ENCODE measurements at places on chromosomes 2 and 18.

- H3K4me3 ChIP-seq: no peak overlapping the region
- no peaks in the 10 kb centered on the region for H3K27me3 ChIP-seq
- H3K27ac ChIP-seq: no peak overlapping the region
- peaks cover 4% of the 10 kb centered on the region for H3K4me1 ChIP-seq
- no peaks in the 10 kb centered on the region for H3K36me3 ChIP-seq
Measured at GRCh38 chr2:102033031-102033749, 41.4 kb downstream of the IL1R2 start.

DNA sequence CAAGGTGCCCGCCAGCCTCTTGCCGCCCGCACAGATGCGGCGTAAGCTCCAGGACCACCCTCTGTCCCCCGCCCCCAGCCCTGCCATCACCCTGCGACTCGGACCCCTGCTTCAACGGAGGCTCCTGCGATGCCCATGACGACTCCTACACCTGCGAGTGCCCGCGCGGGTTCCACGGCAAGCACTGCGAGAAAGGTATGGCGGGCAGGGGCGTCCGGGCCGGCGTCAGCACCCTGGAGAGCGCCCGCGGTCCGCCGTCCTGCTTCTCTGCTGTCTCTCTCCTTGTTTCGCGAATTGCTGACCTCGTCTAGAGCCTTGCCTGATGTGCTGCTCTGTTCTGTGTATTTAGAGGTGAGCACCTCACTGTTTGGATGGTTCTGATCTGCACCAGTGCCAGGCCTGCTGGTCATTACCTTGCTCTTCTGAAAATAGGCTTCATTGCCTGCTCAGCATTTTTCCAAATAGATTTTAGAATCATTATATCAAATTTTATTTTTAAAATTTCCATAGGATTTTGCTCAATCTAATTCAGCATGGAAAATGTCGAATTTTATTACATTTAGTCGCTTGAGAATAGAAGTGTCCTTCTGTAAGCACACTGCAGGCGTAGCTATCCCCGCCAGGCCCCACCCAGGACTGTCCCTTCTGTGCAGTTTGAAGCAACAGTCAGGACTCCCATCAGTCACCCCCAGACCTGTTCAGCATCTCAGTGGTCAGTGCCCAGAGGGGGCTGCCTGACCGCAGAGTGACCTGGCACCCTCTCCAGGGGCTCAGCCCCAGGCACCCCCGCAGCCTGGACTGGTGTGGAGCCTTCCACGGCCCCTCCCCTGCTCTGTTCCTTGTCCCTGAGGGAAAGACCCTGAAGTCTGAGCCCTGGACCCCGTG lies 51.6 kb downstream of the SNED1 start:
- H3K27me3 ChIP-seq: no peaks in the 10 kb centered on the region
- no peak overlapping the region for H3K27ac ChIP-seq
- H3K4me1 ChIP-seq: no peaks in the 10 kb centered on the region

- no peaks in the 10 kb centered on the region for H3K36me3 ChIP-seq
- no peak overlapping the region for H3K4me3 ChIP-seq
- DNase-seq: no peak
- H3K27ac ChIP-seq: no peak overlapping the region
- H3K27me3 ChIP-seq: no peaks in the 10 kb centered on the region
Measured at GRCh38 chr2:143575340-143575739, 446.1 kb downstream of the ARHGAP15 start.

- H3K27ac ChIP-seq: no peak overlapping the region
- no peaks in the 10 kb centered on the region for H3K4me1 ChIP-seq
- H3K4me3 ChIP-seq: no peak overlapping the region
- H3K36me3 ChIP-seq: no peaks in the 10 kb centered on the region
Measured at GRCh38 chr18:44128365-44128764, 552.3 kb upstream of the SETBP1 start.

DNA sequence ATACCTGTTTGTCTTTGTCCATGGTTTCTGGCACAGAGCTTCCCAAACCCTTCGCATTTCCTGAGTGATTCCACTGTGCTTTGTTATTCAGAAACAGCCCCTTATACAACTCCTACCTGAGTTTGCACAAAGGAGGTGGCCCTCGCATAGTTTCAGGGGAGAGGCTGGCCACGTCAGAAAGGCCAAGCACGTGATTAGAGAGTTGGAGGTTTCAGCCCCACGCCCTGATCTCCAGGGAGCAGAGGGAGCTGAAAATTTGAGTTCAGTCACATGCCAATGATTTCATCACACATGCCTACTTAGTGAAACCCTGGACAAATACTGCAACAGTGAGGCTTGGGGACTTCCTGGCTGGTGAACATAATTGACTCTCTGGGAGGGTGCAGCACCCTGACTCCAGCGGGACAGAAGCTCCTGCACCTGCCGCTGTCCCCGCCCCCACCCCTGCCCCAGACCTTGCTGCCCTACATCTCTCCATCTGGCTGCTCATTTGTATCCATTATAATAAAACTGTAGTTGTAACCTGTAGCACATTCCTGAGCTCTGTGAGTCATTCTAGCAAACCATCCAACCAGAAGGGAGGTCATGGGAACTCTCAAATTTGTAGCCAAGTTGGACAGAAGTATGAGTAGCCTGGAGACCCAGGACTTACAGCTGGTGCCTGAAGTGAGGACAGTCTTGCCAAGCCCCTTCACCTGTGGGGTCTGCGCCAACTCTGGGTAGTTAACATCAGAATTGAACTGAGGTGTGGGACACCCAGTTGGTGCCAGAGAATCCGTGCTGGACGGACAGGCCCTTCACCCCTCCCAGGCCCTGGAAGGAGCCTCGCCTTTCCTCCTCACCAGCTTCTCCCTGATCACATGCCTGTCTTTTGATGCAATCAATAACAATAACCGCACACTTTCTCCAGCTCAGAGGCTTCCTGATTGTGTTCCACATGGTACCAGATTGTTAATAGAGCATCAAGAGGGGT lies 224.3 kb downstream of the ANAPC1 start:
- no peak for DNase-seq
- no peaks in the 10 kb centered on the region for H3K27me3 ChIP-seq
- H3K36me3 ChIP-seq: no peaks in the 10 kb centered on the region
- no peaks in the 10 kb centered on the region for H3K4me1 ChIP-seq
- no peak overlapping the region for H3K27ac ChIP-seq

DNA sequence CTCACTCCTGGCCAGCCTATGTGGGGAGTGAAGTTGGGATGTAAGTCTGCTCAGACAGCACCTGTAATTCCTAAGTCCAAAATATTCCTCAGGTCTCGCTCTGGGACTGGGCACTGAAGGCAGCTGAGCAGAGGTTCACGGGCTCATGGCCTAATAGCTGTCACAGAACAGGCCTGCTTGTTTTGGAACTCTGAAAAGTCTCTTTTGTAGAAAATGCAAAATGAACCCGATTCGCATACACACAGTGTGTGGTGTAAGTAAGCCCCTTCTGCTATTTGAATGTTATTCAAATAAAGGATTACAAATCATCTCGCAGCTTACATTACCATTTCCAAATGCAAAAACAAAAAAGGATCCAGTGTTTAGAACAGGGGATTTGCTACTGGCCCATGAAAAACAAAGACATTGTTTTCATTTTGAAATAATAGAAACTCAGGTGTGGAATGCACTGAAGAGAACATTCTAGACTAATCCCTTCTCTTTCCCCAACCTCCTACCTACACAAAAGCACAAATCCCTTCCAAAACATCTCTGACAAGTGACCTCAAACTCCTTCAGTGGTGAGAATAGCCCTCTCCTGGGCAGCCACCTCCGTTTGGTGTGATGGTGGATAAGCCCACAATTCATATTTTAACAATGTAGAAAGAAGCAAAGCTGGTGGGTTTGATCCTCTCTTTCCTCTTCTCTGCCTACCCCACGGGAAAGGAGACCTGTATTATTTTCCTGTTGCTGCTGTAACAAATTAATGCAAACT lies 118.3 kb upstream of the NCK2 start:
- H3K4me3 ChIP-seq: no peak overlapping the region
- DNase-seq: no peak
- no peaks in the 10 kb centered on the region for H3K27me3 ChIP-seq
- H3K4me1 ChIP-seq: no peaks in the 10 kb centered on the region
- no peaks in the 10 kb centered on the region for H3K36me3 ChIP-seq
- no peak overlapping the region for H3K27ac ChIP-seq

- no peaks in the 10 kb centered on the region for H3K27me3 ChIP-seq
- no peak for DNase-seq
- H3K36me3 ChIP-seq: peaks cover 60% of the 10 kb centered on the region
- peaks cover 7% of the 10 kb centered on the region for H3K4me1 ChIP-seq
Measured at GRCh38 chr2:73218298-73218697, 4.3 kb downstream of the SMYD5 start.

DNA sequence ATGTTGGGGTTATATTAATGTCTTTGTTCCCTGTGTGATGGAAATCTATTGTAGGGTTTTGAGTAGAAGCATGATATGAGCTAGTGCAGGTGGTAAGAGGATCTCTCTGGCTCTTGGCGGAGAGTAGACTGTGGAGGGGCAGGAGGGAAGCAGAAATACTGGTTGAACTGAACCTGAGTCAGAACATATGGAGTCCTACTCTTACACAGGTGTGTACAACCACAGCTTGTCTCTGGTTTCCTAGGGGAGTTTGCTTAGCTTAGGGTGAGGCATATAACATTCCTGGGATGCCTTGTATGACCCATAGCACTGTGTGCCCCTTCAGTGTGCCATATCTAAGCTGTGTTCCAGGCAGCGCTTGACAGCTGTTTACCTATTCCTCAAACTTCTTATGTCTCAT lies 97.3 kb upstream of the GCFC2 start:
- no peaks in the 10 kb centered on the region for H3K36me3 ChIP-seq
- DNase-seq: no peak
- no peak overlapping the region for H3K4me3 ChIP-seq
- H3K27me3 ChIP-seq: no peaks in the 10 kb centered on the region
- H3K27ac ChIP-seq: no peak overlapping the region
- H3K4me1 ChIP-seq: no peaks in the 10 kb centered on the region

- no peak overlapping the region for H3K4me3 ChIP-seq
- no peaks in the 10 kb centered on the region for H3K36me3 ChIP-seq
- no peak overlapping the region for H3K27ac ChIP-seq
- DNase-seq: no peak
Measured at GRCh38 chr18:11146947-11147345, 2.4 kb downstream of the PIEZO2 start.

DNA sequence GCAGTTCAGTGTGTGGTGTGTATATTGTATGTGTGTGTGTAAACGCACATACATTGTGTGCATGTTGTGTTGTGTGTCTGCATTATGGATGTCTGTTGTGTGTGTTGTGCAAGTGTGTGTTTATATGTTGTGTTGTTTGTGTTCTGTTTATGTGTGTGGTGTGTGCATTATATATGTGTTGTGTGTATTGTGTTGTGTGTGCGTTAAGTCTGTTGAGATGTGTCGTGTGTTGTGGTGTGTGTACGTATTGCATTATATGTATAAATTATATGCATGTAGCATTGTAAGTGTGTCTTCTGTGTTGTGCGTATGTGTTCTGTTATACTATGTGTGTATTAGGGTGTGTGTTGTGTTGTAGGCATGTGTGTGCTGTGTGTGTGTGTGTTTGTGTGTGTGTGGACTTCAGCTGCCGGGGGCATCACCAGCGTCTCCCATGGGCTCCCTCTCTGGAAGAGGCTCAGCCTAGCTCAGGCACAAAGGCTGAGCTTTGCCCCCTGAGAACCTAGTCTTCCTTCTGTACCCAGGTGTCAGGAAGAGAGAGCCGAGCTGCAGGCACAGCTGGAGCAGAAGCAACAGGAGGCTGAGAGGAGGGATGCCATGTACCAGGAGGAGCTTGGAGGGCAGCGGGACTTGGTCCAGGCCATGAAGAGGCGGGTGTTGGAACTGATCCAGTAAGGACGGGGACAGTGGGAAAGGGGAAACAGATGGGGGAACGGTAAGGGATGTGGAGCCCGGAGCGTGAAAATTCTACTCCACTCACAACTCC lies 13.7 kb downstream of the RUFY4 start:
- H3K27ac ChIP-seq: no peak overlapping the region
- H3K36me3 ChIP-seq: no peaks in the 10 kb centered on the region
- no peak overlapping the region for H3K4me3 ChIP-seq
- no peaks in the 10 kb centered on the region for H3K4me1 ChIP-seq

DNA sequence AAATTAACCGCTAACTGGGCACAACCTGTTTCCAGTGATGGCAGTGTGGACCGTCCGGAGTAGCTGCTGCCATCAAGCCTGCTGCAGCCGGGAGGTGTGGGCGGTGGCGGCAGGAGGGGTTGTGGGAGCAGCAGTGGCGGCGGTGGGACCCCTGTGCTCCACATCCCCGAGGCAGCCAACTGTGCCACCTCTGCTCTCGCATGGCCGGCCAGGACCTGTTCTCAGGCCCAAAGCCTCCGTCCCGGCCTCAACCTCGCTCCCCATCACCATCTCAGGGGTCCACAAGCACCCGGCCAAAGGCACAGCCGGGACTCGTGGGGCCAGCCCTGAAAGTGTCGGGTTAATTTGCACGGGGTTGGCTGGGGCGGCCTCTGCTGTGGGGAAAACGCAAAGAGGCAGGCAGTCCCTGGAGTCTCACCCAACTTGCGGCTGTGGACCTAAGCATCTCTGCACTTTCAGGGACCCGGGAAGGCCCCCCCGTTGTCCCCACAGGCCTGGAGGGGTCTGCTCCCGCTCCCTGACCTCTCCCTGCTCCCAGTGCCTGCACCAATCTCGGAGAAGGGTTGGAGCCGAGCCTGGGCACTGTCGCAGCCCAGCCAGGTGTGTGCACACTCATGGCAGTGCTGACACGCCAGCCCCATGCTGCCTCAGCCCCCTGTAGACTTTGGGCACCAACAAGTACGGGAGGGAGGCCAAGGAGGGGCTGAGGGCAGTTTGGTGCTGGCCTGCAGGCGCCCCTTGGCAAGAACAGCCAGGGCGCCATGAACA lies 44.4 kb upstream of the PEX13 start:
- H3K4me3 ChIP-seq: no peak overlapping the region
- no peaks in the 10 kb centered on the region for H3K4me1 ChIP-seq
- no peaks in the 10 kb centered on the region for H3K36me3 ChIP-seq
- no peak for DNase-seq

- no peak overlapping the region for H3K27ac ChIP-seq
- no peaks in the 10 kb centered on the region for H3K27me3 ChIP-seq
Measured at GRCh38 chr2:141109633-141110032, 1021.2 kb downstream of the LRP1B start.

DNA sequence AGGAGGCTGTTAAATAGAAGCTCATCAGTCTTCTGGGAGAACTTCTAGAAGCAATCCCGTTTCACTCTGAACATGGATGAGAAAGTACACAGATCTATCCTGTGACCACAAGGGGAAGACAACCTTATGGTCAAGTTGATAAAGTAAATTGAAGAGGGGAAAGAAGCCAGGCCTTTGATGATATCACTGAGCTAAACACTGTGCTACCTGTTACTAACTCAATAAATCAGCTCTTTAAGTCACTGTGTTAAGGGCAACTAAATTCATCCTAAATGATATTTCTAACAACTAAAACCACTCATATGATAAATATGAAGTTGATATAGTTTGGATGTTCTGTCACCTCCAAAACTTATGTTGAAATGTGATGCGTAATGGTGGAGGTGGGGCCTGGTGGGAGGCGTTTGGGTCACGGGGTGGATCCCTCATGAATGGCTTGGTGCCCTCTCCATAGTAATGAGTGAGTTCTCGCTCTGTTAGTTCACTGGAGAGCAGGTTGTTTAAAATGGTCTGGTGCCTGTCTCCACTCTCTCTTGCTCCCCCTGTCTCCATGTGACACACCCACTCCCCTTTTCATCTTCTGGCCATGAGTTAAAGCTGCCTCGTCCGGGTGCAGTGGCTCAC lies 23.6 kb downstream of the OLA1 start:
- no peak overlapping the region for H3K4me3 ChIP-seq
- no peaks in the 10 kb centered on the region for H3K4me1 ChIP-seq
- peaks cover 9% of the 10 kb centered on the region for H3K36me3 ChIP-seq
- no peaks in the 10 kb centered on the region for H3K27me3 ChIP-seq
